Activated CD8-positive, alpha-beta T cell treated with anti-CD3 and anti-CD28 coated beads, Interleukin-2, amount 10 ng/mL, durations not matched to agents 7 days and 5 days (primary cell): ENCODE measurements at places on chromosomes 12 and 14. TPM values are rescaled to one million over a fixed set of nuclear protein-coding genes. Genes with fewer than 3 reads are reported as not detected.
A peak's percentile ranks its signal among the peaks of the same experiment; 100 is the strongest.

DNAH10 gene
- 0.18 TPM for total RNA-seq

ANO4 gene
- total RNA-seq, result not detected

PLCZ1 gene
- total RNA-seq, result not detected

CLEC2A gene
- total RNA-seq, result not detected

SLC25A47 gene
- not detected for total RNA-seq

- no peaks in the 10 kb centered on the region for H3K36me3 ChIP-seq
- peak; percentile 91 for DNase-seq
- no peak overlapping the region for H3K4me3 ChIP-seq
- no peak overlapping the region for H3K27ac ChIP-seq
- peaks cover 34% of the 10 kb centered on the region for H3K27me3 ChIP-seq
Observed at GRCh38 chr14:106044949-106045596, 518.7 kb downstream of the TMEM121 start.

GRCh38 chr14:82595466-82595865 lies 1061.8 kb upstream of the SEL1L start:
- no peak overlapping the region for H3K4me3 ChIP-seq
- no peaks in the 10 kb centered on the region for H3K27me3 ChIP-seq
- no peaks in the 10 kb centered on the region for H3K4me1 ChIP-seq
- no peak for DNase-seq

- H3K27ac ChIP-seq, result no peak overlapping the region
- H3K27me3 ChIP-seq, result no peaks in the 10 kb centered on the region
- peaks cover 2% of the 10 kb centered on the region for H3K4me1 ChIP-seq
- H3K4me3 ChIP-seq, result no peak overlapping the region
- H3K36me3 ChIP-seq, result no peaks in the 10 kb centered on the region
Observed at GRCh38 chr12:42260518-42260917, 22.5 kb upstream of the YAF2 start.

- DNase-seq, result peak; percentile 62
- peak overlapping the region; percentile 86 for H3K27ac ChIP-seq
- H3K4me1 ChIP-seq, result peaks cover 19% of the 10 kb centered on the region
- no peaks in the 10 kb centered on the region for H3K36me3 ChIP-seq
- H3K4me3 ChIP-seq, result no peak overlapping the region
Observed at GRCh38 chr14:105375635-105376057, 22.7 kb upstream of the TEX22 start.

DNA sequence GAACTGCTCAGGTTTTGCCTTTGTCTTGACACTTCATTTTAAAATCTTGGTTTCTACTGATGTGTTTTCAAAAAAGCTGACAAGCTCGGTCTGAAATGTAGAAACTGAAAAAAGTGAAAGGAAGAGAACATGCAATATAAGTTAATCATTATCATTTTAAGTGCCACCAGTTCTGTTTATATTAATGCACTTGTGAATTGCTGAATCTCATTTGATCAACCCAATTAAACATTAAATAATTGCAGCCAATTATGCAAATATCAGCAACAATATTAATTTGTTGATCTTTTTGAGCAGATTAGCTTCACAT lies 133.8 kb downstream of the BCAT1 start:
- peak overlapping the region; percentile 81 for H3K27ac ChIP-seq
- H3K36me3 ChIP-seq, result peaks cover 8% of the 10 kb centered on the region
- no peak for DNase-seq

GRCh38 chr12:112584266-112584722 lies 165.5 kb downstream of the PTPN11 start:
- no peak for DNase-seq
- H3K4me3 ChIP-seq, result no peak overlapping the region
- peaks cover 11% of the 10 kb centered on the region for H3K27me3 ChIP-seq
- H3K27ac ChIP-seq, result no peak overlapping the region

GRCh38 chr12:128266541-128267130 lies 334 bp upstream of the TMEM132C start:
- H3K4me1 ChIP-seq, result no peaks in the 10 kb centered on the region
- peaks cover 1% of the 10 kb centered on the region for H3K36me3 ChIP-seq
- peaks cover 34% of the 10 kb centered on the region for H3K27me3 ChIP-seq
- peak overlapping the region; percentile 39 for H3K27ac ChIP-seq

DNA sequence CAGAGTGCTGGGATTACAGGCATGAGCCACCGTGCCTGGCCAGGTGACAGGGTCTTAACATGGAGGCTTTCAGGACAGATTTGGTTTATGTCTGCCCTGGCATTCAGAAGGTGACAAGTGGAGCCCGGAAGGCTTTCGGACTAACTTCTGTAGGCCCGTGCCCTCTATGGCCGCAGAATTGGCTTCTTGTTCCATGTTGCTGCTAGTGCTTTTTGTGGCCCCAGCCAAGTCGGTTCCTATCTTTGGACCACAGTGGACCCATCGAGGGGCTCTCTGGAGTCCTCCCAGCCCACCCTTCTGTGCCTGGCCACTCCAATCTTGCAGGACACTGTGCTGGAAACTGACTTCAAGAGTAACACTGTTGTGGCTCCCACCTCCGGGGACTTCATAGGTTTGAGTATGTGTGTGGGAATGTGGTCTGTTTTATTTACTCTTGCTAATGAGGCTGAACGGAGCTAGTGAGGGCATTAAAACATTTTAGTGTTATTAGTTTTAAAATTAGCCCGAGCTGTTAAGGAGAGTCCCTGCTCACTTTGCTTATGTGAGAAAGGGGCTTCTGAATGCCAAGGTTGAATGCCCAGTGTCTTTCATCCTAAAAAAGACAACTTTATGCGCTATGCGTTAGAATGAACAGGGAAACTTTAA lies 245.9 kb downstream of the CACNA1C start:
- H3K36me3 ChIP-seq, result no peaks in the 10 kb centered on the region
- no peak overlapping the region for H3K4me3 ChIP-seq
- no peak for DNase-seq
- H3K27ac ChIP-seq, result no peak overlapping the region

DNA sequence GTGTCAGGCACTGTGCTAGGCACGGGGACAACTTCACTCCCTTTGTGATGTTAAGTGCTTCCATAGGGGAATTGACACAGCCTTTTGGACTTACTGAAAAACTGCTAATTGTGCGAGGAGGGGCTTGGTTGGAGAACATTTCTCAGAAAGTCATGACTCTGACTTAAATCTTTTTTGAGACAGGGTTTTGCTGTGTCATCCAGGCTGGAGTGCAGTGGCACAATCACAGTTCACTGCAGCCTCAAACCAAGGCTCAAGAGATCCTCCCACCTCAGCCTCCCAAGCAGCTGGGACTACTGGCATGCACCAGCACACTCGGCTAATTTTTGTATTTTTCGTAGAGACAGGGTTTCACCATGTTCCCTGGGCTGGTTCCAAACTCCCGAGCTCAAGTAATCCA lies 10.2 kb upstream of the LTBP2 start:
- peaks cover 43% of the 10 kb centered on the region for H3K4me1 ChIP-seq
- H3K27me3 ChIP-seq, result peaks cover 42% of the 10 kb centered on the region
- no peak for DNase-seq
- no peak overlapping the region for H3K4me3 ChIP-seq
- H3K36me3 ChIP-seq, result no peaks in the 10 kb centered on the region

DNA sequence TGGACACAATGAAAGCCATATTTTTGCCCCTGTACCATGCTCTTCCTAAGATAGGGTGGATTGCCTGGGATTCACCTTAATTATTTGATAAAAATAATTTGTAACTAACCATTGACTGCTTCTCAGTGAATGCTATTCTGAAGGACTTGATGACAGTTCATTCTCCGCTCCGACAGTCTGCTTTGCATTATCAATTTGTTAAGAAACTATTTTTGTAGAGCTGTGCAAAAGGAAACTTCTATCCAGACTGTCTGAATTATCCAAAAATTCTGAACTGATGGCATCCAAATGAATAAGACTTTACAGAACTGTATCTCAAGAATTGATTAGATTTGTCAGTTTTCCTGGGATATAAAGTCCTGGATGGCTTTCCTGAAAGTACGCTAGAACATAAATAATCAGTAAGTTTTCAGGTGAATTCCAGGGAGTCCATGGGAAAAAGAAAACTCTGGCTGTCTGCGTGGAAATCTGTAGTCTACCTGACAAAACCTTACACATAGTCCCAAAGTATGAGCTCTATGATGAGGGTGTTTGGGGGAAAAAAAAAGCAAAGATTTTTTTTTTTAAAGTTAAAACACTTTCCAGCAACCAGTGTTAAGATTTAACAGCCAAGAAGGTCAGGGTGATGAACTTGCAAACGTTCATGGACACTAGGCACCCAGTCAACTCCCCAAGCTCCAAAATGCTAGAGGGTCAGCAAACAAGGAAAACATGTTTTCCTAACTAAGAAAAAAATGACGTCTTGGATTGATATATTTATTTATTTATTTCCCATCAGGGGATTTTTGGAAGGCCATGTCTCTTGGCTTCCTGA lies 291.1 kb upstream of the TBX3 start:
- H3K4me3 ChIP-seq, result no peak overlapping the region
- no peak overlapping the region for H3K27ac ChIP-seq
- H3K27me3 ChIP-seq, result no peaks in the 10 kb centered on the region
- no peak for DNase-seq
- H3K4me1 ChIP-seq, result no peaks in the 10 kb centered on the region

- H3K4me1 ChIP-seq, result no peaks in the 10 kb centered on the region
- no peak overlapping the region for H3K4me3 ChIP-seq
- DNase-seq, result no peak
- H3K36me3 ChIP-seq, result no peaks in the 10 kb centered on the region
- H3K27ac ChIP-seq, result no peak overlapping the region
Observed at GRCh38 chr12:3317841-3318501, 173.0 kb upstream of the PRMT8 start.
